Progenitor cell of endocrine pancreas (in vitro differentiated cells): ENCODE measurements at places on chromosomes 1 and 21.

DNA sequence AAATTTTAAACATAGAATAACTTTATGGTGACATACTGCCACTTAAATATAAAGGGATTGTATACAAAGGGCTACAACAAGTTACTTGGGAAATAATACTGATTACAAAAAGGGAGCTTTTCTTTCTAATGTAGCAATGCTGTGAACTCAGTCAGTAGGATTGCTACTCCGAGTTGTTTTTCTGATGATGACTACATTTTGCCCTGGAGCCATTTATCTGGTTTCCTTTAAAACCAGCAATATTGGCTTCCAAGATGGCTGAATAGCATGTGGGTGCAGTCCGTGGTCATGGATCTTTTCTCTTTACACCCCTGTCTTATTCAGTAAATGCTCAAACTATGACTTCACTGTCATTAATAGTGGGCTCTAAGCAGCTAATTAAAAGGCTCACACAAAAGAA is 92.6 kb upstream of the NEK7 start:
- DNase-seq: no peak

DNA sequence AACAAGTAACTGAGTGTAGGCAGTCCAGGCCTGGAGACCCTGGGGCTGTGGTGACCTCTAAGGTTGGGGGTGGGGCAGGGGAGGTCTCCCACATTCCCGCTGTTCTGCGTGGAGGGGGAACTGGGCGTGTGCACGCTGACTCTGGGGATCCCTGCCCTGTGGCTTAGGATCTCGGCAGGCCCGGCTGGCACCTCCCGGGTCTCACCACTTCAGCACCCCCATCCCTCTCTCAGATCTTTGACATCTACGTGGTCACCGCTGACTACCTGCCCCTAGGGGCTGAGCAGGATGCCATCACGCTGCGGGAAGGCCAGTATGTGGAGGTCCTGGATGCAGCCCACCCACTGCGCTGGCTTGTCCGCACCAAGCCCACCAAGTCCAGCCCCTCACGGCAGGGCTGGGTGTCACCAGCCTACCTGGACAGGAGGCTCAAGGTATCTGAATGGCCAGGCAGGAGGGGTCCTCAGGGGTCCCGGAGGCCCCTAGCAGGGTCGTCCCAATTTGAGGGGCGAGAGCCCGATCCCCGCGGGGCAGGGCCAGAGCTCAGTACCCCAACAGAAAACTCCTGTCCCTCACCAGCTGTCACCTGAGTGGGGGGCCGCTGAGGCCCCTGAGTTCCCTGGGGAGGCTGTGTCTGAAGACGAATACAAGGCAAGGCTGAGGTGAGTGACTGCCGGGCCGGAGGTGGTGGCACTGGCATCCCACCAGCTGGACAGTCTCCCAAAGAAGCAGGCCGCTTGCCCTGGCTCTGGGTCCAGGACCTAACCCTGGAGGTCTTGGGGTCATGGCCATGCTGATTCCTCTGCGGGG is 68.7 kb downstream of the TRIM11 start:
- no peak for DNase-seq

DNA sequence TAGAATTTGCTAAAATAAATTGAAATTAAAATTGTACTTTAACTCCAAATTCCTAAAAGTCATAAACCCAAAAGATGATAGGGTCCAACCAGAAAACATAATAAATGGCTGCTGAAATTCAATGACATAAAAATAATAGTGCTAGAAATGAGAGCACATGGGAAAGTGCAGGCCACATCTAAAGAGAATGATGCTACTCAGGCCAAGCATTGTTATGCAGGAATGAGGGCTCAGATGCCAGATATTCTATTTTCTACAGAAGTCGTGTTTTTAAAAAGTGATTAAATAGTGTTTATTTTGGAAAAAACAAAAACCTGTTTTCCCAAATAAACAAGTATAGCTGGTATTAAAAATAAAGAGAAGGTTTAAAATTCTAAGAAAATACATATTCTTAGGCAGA is 234.4 kb downstream of the KCNT2 start:
- DNase-seq: no peak

DNA sequence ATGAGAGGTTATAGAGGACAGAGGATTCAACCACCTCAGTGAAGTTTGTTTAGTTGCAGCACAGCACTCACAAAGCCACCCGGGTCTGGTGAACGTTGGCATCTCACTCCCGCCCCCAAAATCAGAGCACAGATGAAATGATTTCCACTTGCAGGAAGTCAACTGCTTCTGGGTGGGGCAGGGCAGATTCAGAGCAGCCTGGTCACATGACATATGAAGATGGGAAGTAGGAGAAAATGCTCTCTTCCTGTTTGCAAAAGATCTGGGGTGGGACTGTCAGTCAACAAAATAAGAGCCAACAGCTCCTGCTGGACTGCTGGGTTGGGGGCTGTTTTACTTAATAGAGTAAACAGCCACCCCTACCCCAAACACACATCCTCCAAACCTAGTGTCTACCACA is 43.2 kb downstream of the LRRC71 start:
- no peak for DNase-seq

DNA sequence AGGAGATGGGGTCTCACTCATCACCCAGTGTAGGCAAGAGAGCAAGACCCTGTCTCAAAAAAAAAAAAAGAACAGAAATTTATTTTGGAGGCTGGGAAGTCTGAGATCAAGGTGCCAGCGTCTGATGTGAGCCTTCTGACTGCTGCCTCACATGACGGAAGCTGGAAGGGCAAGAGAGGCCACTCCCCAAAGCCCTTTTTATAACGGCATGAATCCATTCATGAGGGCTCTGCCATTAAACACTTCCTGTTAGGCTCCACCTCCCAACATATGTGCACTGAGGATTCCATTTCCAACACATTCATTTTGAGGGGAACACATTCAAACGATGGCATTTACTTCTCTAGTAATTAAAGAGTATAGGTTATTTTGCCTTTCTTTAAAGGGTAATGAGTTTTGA is 50.9 kb upstream of the C1orf198 start:
- no peak for DNase-seq

DNA sequence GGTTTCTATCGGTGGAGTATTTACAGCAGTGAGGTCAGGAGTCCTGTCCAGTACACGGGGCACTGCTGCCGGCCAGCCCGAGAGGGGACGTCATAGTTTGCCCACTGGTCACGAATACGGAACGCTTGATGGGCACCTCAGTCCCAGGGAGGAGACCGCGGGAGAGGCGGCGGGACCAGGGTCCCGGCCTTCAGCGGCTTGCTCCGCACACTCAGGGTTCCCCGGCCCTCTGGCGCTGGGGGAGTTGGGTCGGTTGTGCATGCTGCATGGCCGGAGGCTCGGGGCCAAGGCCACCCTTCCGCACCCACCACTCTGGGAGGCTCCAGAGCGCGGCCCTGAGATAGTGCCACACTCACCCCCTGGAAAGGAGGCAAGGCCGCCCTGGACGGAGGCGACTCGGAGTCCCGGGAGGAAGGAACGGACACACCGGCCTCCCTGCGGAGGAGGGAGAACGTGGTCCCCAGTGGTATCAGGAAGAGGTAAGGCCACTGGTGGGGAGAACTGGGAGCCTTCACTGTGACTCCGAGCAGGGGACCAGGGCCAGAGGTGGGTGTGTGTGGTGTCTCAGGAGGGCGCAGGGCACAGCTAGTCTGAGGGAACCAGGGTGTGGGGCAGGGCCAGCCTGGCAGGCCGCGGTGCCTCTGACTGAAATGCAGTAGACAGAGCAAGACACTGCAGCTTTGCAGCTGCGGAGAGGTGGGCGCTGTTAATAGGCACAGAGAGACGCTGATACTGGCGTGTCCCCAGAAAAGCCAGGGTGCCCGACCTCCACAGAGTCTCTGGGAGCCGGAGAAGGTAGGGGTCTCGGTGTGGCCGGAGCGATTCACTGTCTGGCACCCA is 28.6 kb upstream of the PRSS38 start:
- no peak for DNase-seq

DNA sequence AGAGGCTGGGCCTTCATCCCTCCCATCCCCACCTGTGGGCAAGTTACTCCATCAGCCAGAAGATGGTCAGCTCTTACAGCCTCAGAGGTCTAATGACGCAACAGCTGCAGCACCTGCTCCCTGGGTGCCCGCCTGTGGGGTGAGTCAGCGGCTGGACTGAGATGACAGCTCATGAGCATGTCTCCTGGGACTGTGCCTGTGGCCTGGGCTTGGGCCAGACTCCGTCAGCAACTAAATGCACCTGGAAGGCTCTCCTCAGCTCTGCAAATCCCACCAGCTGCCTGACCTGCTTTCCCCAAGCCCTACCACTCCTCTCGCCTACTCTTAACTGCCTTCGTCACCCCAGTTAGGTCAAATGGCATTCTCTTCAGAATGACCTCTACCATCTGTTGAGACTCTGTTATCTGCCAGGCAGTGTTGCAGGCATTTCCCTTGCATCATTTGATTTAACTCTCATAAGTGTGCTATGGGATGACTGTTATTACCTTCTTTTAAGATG is 47.7 kb downstream of the ETS2 start:
- DNase-seq: no peak

GRCh38 chr1:18967066-18967690 is 10.7 kb upstream of the IFFO2 start:
- DNase-seq: no peak

GRCh38 chr1:916173-917075 is 7.3 kb upstream of the SAMD11 start:
- no peak for DNase-seq

- DNase-seq: no peak
Measured at GRCh38 chr1:202798260-202798659, 10.0 kb downstream of the KDM5B start.
